ENCODE measurements at places on chromosomes 1 and 21. TPM values are rescaled to one million over a fixed set of nuclear protein-coding genes. Genes with fewer than 3 reads are reported as not detected.

- no peak for DNase-seq
Measured at GRCh38 chr1:164466001-164466421, 93.0 kb upstream of the PBX1 start.

DNA sequence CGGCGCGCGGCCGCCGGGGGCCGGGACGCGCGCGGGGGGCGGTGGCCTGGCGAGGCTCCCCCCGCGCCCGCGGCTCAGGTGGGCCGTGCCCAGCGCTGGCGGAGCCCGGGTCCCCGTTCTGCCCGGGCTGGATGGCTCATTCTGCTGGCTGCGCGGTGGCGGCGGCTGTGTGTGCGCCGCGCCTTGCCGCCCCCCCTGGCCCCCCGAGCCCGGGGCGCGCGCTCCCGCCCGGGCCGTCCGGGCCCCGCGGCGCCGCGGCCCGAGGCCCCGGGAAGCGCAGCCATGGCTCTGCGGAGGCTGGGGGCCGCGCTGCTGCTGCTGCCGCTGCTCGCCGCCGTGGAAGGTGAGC is at the start of gene EPHB2:
EPHB2 (plus strand) TSS at position 139 of the 349 bp plus-strand sequence; CDS start at position 283, 144 bp downstream.
- no peak for DNase-seq

GRCh38 chr1:229224308-229224707 is 46.6 kb upstream of the RAB4A start:
- no peak for DNase-seq

GRCh38 chr1:224734261-224734935 is 118.3 kb downstream of the CNIH3 start:
- DNase-seq = no peak

DNA sequence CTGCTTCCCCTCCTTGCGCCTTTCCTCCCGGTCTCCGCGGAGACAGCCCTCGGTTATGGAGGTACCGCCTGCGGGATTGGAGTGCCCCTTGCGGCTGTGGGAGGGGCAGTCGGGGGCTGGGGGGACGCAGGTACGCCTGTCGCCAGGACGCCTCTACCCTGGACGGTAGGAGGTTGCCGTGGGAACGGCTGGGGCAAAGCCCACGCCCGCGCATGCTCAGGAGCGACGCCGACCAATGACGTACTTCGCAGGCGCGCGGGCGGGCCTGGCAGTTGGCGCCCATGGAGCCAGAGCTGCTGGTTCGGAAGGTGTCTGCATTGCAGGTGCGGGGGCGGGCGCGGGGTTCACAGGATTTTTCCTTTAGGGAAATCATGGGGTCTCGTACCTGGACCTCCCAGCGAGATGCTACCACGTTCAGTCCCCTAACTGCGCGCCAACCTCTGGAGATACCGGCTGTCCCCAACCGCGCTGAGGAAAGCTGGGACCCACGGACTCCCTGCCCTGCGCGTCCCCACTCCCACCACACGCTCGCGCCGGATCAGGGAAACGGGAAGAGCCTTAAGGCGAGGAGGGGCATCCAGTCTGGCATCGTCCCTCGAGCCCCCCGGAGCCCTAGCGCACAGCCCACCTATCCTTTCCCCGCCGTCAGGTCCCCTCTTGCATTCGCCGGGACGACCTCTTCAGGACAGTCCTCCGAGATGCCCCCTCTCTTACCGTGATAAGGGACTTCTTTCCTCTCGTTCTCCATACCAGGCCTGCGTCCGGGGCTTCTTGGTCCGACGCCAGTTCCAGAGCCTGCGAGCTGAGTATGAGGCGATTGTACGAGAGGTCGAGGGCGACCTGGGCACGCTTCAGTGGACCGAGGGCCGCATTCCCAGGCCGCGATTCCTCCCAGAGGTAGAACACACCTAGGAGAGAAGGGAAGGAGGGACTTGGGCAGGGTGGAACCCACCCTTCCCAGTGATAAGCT is at the start of gene IQCC:
IQCC (plus strand) TSS at position 271 of the 970 bp plus-strand sequence; CDS start at position 282, 11 bp downstream.
- DNase-seq = peak; percentile 91

DNA sequence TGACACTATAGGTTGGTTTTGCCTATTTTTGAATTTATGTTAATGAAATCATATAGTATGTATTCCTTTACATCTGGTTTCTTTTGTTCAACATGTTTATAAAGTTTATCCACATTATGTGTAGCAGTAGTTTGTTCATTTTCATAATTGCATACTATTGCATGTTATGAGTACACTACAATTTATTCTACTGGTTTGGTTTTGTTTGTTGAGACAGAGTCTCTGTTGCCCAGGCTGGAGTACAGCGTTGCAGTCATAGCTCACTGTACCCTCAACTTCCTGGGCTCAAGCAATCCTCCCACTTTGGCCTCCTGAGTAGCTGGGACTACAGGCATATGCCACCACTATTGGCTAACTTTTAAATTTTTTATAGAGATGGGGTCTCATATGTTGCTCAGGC is 21.0 kb downstream of the RAD54L start:
- DNase-seq = no peak

DNA sequence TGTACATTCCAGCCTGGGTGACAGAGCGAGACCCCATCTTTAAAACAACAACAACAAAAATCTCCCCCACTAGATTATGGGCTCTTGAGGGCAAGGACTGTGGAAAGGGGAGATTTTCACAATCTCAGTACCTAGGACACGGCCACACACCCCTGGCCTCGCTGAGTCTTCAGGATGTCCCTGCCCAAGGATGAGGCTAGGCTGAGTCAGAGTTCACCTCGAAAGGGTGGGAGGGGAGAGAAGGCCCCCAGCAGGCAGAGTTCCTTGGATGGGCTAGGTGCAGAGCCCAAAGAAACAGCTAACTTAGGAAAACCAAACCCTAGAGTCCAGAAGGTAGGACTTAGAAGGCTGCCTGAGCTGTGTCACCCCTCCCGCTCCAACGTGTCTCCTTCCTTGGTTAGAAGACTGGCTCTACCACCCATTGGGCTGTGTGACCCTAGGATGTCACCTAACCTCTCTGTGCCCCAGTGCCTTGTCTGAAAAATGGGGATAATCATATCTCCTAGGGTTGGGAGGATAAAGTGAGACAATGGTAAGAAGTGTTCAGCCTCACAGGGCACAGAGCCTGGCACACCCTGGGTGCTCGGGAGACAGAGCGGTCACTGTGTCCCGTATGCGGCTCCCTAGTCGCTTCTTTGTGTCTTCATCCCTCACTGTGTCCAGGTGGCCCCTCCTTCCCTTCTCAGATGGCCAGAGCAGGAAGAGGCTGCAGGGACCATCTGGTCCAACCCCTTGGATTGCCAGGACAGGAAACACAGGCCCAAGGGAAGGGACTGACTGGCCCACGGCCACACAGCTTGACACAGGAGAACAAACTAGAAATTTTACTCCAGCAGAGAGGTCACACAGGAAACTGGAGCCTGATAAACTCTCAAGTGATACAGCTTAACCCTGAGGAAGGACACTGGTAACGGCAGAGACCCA is 11.2 kb downstream of the TRIM62 start:
- no peak for DNase-seq

- DNase-seq = peak; percentile 93
Measured at GRCh38 chr1:93878889-93879586, at the start of gene DNTTIP2. Gene DNTTIP2 (minus strand): TSS chr1:93879206. CDS start chr1:93879148, 58 bp downstream.

GRCh38 chr1:15525050-15526020 is 1.3 kb upstream of the DNAJC16 start:
- DNase-seq = peak; percentile 100

GRCh38 chr1:170707959-170708655 is 44.2 kb downstream of the PRRX1 start:
- no peak for DNase-seq

- DNase-seq = no peak
Measured at GRCh38 chr1:67313934-67314671, 6.4 kb downstream of the IL12RB2 start.

- no peak for DNase-seq
Measured at GRCh38 chr1:81298266-81298665, 502.5 kb upstream of the ADGRL2 start.

DNA sequence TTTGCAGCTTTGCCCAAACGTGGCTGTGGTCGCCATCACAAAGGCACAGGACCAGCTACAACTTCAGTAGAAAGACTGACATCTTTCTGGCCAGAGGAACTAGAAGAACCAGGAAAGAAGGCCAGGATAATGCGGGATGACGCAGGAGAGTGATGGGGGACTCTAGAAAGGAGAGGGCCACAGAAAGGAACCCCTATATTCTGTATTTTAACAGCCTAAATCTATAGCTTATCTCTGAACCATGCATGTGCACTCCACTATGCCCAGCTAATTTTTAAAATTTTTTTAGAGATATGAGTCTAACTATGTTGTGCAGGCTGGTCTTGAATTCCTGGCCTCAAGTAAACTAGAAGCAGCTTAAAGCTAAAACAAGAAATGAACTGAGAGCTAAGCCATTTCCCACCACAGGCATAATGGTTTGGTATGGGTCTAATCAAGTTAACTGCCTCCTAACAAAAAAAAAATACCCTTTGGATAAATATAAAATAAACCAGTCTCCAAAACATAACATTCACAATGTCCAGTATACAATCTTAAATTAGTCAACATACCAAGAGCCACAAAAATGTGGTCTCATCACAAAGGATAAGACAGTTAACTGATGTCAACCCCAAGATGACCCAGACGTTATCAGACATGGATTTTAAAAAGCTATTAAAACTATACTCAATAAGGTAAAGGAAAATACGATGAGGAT is 18.0 kb downstream of the LTN1 start:
- no peak for DNase-seq

DNA sequence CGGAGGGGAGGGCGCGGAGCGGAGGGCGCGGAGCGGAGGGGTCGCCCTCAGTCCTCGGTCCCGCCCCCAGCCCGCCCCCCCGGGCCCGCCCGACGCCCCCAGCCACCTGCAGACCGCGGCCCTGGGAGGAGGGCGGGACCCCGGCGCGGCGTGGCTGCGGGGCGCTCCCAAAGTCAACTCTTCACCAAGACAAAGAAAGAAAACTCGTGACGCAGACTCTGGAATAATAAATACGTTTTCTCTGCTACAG is 1.2 kb downstream of the HES4 start:
- DNase-seq = no peak

- peak; percentile 59 for DNase-seq
Measured at GRCh38 chr1:22652881-22653316, at the start of gene C1QB. Gene C1QB (plus strand): TSS chr1:22653236. CDS start chr1:22659463, 6,227 bp downstream.

GRCh38 chr1:109131800-109132199 is 17.9 kb downstream of the ELAPOR1 start:
- DNase-seq = no peak

DNA sequence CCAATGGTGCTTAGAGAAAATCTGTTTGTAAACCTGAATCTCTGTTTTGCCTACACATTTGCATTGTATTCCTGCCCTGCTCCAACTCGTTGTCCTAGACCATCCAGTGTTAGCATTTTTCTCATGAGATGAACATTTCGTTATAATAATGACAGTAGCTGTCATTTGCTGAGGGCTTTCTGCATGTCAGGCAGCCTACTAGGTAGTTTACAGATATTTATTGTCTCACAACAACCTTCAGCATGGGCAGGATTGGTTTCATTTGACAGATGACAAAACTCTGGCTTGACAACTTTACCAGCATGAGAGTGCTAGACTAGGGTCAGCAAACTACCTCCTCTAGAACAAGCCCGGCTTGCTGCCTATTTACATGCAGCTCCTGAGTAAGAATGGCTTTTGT is 10.1 kb downstream of the ST6GALNAC3 start:
- no peak for DNase-seq

DNA sequence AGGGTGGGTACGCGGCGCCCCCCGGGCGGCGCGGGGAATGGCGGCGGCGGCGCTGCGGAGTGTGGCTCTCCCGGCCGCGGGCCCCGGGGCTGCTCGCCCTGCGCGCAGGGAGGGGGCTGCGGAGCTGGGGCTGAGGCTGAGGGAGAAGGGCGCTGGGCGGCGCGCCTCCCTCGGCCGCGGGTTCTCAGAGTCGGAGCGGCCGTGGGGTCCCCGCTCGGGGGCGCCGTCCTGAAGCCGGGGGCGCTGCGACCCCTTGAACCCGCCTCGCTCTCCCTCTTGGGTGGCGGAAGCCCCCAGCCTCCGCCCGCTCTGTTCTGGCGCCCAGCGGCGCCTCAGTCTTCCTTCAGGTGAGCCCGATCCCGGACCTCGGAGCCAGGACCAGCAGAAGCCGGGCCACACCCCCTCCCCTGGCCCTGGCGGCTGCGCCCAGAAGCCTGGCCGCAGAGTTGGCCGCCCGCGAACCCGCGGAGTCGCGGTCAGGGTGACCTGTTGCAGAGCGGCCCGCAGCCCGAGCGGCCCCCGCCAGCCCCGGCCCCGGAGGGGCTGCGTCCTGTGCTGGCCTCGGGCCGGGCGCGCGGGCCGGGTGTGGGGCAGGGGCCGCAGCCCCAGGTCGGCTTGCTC is 532 bp downstream of the RALGPS2 start:
- DNase-seq = peak; percentile 73

GRCh38 chr1:99228153-99228552 is 36.1 kb upstream of the PLPPR4 start:
- no peak for DNase-seq

GRCh38 chr1:29332204-29332603 is 95.9 kb downstream of the PTPRU start:
- DNase-seq = peak; percentile 39

GRCh38 chr1:197314682-197315081 is 46.6 kb downstream of the CRB1 start:
- DNase-seq = no peak

DNA sequence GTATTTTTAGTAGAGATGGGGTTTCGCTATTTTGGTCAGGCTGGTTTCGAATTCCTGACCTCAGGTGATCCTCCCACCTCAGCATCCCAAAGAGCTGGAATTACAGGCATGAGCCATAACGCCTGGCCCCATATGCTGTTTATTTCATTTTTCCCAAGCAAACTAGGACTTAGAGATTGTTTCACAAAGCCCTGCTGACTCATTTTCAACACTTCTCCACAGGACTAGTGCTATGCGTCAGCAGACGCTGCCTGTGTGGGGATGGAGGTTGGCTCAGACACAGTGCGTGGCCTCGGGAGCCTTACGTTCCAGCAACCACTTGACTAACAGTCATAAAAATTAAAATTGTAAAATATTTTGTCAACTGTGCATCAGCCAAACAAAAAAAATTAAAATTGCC is 22.7 kb downstream of the PKNOX1 start:
- peak; percentile 25 for DNase-seq

GRCh38 chr1:112807117-112807516 is 92.0 kb upstream of the PPM1J start:
- DNase-seq = no peak

- no peak for DNase-seq
Measured at GRCh38 chr1:104932949-104933679, 1183.4 kb downstream of the AMY1C start.

Gene KCNE1
- total RNA-seq = 0.59 TPM

Gene C1orf115
- 65.8 TPM for total RNA-seq

Gene KCND3
- 3.0 TPM for total RNA-seq

Gene APOBEC4
- not detected for total RNA-seq

Gene CD1D
- 6.5 TPM for total RNA-seq

Gene CA6
- total RNA-seq = not detected

Gene ERICH3
- total RNA-seq = 0.11 TPM

Gene DYNLT4
- 0.40 TPM for total RNA-seq

Gene CELA3B
- total RNA-seq = 0.76 TPM

Gene LCE1D
- not detected for total RNA-seq

Gene IL20
- total RNA-seq = not detected

Gene PTCH2
- total RNA-seq = 0.47 TPM
